SK-N-SH (cell line): ENCODE measurements at places on chromosomes 4 and X.

- no peak for DNase-seq
Observed at GRCh38 chr4:166987026-166987425, 247.3 kb downstream of the SPOCK3 start.

GRCh38 chr4:2820216-2820982, 23.2 kb upstream of the ADD1 start:
- DNase-seq, result no peak

GRCh38 chrX:138748480-138748879, 37.0 kb upstream of the FGF13 start:
- DNase-seq, result no peak

DNA sequence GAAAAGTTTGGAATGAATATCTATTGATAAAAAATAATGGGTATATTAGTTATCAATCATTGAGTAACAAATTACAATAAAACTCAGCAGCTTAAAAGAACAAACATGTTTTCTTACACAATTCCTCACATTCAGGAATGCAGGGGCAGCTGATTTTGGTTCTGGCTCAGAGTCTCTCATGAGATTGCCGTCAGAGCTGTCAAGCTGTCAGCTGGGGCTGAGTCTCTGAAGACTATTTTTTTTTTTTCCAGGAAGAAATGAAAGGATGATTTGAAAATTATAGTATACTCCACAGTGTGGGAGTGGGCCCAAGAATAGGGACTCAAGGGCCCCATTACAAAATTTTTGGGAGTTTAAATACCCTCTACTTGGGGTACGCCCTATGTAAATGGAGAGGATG, 219.1 kb downstream of the GC start:
- no peak for DNase-seq

- no peak for DNase-seq
Observed at GRCh38 chr4:36277533-36277932, 3.9 kb upstream of the DTHD1 start.

DNA sequence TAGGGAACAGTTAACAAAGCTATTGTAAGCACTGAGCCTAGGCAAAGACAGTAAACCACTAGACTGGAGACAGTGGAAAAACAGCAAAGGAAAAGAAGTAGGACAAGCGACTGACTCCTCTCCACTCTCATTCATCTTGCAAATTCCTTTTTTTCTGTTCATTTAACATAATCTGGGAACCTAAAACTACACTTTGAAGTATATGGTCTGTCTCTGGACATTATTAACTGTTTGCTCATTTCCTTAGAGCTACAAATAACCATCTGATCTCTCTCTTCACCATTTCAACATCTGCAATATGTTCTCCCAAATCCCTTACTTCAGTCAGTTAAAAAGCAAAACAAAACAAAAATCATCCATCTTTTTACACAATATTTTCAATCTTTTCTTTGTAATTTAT, 642 bp downstream of the HMGN5 start:
- no peak for DNase-seq

GRCh38 chr4:98204236-98204553, 57.0 kb upstream of the RAP1GDS1 start:
- no peak for DNase-seq

DNA sequence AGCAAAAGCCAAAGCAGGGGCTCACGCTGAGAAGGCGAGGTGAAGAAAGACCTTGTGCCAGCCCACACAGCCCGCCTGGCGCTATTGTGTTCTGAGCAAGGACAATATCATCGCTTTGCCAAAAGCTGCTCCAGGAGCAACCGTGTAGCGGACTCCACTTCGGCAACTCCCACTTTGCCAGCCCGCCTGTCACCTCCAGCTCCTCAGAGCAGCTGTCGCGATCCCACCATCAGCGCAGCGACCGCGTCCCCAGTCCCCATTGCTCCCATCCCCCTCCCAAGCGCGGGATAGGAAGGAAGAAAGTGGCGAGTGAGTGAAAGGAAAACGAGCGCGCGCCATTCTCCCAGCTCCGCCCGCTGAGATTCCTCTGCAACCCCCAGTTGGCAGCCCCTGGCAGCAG, 759 bp downstream of the ZC4H2 start:
- DNase-seq, result peak; percentile 46

GRCh38 chrX:51955200-51955599, 61.8 kb downstream of the MAGED1 start:
- DNase-seq, result no peak
